ENCODE measurements at places on chromosomes 3 and 15. TPM values are rescaled to one million over a fixed set of nuclear protein-coding genes. Genes with fewer than 3 reads are reported as not detected.
A peak's percentile ranks its signal among the peaks of the same experiment; 100 is the strongest.

Gene ANKRD34C
- total RNA-seq, result not detected

Gene DLL4
- total RNA-seq, result 15.2 TPM

Gene NR2F2
- total RNA-seq, result 90.8 TPM

DNA sequence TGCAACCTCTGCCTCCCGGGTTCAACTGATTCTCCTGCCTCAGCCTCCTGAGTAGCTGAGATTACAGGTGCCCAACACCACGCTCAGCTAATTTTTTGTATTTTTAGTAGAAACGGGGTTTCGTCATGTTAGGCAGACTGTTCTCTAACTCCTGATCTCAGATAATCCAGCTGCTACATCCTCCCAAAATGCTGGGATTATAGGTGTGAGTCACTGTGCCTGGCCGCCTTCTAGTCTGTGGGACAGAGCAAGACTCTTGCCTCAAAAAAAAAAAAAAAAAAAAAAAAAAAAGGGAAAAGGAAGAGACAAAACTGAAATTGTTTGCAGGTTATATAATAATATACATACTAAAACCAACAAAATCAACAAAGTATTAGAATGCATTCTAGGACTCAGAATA lies 215.2 kb downstream of the PCCB start:
- DNase-seq, result no peak

- no peak for DNase-seq
Observed at GRCh38 chr15:69749797-69750196, 297.2 kb downstream of the RPLP1 start.

DNA sequence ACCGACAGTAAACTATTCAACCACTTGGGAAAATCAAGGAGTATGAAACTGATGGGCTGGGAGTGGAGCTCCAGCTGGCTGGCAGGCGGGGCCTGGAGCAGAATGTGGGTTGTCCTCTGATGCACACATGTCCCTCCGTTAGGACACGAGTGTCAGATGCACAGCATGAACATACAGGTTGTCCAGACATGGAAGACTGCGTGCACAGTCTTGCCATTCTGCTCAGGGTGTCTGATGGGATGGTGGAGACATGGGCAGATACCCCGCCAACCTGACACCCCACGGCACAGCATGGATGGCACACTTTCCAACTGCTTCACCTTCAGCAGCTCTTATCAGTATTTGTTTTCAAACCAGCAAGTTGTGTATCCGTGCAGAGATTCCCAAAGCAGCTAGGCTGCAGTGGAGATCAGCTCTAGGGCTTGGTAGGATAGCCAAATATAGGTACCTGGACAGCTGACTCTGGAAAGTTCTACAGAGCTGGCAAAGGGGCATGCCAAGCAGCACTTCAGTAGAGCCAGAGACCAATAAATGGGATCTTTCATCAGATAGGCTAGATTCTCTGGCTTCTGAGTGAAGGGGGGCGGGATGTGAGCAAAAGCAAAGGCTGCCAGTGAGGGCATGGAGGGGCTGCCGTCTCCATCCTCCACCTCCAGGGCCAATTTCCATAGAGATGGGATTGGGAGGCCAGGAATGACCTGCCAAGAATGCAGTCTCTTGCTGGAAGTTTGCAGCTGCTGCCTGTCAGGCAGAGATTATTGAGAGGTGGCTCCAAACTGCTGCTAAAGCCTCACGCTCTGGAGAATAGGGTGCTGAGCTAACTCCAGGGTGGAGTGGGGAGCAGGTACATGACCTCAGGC lies 47.2 kb upstream of the KY start:
- DNase-seq, result no peak

DNA sequence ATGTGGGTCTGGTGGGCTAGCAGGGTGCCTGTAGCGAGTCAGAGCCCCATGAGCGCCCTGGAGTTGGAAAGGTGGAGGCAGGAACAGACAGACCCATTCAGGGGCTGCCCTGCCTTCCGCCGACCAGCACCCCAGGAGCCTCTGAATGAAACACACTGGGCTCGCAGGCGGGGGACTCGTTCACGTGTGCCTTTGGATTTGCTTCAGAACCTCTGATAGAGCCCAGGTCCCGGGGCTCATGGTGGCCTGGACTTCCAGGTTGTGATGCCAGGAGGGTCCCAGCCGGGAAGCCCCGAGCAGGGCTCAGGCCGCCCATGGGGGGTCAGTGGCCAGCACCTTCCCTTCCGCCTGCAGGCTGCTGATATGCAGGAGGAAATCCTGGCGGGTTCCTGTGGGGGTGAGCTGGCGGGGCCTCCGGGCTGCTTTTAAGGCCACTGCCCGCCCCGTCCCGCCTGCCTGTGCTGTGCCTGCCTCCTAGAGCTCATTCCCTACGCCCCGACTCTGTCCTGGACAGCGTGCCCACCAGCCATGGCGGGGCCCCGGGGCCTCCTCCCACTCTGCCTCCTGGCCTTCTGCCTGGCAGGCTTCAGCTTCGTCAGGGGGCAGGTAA lies at the start of gene STAB1:
STAB1 (plus strand) TSS at position 453 of the 610 bp plus-strand sequence; CDS start at position 529, 76 bp downstream.
- peak; percentile 64 for DNase-seq

GRCh38 chr3:186176373-186176990 lies 67.6 kb upstream of the ETV5 start:
- DNase-seq, result no peak

DNA sequence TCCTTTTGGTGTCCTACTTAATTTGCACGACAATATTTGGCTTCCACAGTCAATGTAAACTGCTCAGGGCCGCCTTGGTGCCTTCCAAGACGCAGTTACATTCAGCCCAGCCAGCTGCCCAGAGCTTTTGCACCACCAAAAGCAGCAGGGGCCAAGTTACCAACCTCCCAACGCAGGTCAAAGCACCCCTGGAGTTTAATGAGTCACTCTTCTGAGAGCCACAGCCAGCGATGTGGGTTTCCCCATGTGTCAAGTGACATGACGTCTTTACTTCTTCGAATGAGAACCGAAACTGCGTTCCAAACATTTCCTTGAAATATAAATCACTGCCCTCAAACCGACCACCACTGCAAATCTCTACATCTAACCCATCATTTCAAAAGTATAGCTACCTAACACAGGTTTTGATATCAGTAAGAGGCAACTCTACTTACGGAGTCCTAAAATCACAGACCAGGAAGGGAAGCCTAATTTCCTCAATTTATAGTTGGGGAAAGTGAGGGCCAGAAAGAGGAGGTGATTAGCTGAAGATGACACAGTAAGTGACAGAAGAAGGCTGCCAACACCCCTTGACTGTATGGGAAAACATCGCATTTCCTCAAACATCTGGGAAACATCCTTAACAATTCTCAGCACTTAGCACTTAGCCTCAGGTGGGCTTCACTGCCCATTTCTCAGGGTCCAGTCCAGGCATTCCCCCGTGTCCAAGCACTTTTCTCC lies 24.5 kb downstream of the MB21D2 start:
- DNase-seq, result peak; percentile 44

- DNase-seq, result no peak
Observed at GRCh38 chr15:71202712-71203111, 87.4 kb downstream of the THSD4 start.

GRCh38 chr15:64865998-64866520 lies 24.3 kb downstream of the PLEKHO2 start:
- DNase-seq, result no peak

- DNase-seq, result no peak
Observed at GRCh38 chr15:65528461-65529060, 1.7 kb upstream of the HACD3 start.

- no peak for DNase-seq
Observed at GRCh38 chr3:125132815-125133214, 77.0 kb upstream of the HEG1 start.

- no peak for DNase-seq
Observed at GRCh38 chr15:85725019-85725418, 69.7 kb downstream of the KLHL25 start.

- no peak for DNase-seq
Observed at GRCh38 chr3:132016061-132017041, 18.5 kb downstream of the CPNE4 start.

Gene CISH
- total RNA-seq, result 15.0 TPM

GRCh38 chr15:68241088-68241935 lies 11.8 kb upstream of the CLN6 start:
- no peak for DNase-seq

GRCh38 chr3:53219895-53220483 lies 35.8 kb downstream of the TKT start:
- DNase-seq, result peak; percentile 84

- no peak for DNase-seq
Observed at GRCh38 chr3:117355566-117355965, 646.0 kb downstream of the TUSC7 start.

DNA sequence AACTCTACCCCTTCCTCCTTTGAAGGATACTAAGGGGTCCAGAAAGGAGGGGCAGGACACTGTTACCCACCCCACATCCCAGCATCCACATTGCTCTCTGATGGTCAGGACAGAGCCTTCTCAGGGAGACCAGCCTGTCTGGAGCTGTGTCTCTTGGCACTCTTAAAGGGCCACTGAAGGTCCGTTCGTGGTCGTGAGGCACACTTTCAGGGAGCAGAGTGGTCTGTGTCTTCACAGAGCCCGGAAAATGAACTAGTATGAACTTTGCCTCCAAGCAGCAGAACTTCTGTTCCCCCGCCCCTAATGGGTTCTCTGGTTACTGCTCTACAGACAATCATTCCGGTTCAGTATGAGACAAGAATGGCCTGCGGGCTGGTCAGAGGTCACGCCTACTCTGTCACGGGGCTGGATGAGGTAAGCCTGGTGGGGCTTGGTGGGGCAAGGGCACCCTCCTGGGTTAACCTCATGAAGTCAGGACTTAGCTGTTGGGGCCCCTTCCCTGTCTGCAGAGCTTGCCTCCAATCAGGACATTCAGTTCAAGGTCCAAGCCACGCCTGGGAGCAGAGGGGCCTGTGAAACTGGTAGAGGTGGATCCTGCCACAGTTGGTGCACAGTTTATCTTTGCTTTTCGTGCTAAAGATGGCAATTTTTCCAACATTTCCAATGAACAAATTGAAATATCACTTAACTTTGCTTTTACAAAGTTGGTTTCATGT lies 33.2 kb downstream of the CAPN3 start:
- no peak for DNase-seq

DNA sequence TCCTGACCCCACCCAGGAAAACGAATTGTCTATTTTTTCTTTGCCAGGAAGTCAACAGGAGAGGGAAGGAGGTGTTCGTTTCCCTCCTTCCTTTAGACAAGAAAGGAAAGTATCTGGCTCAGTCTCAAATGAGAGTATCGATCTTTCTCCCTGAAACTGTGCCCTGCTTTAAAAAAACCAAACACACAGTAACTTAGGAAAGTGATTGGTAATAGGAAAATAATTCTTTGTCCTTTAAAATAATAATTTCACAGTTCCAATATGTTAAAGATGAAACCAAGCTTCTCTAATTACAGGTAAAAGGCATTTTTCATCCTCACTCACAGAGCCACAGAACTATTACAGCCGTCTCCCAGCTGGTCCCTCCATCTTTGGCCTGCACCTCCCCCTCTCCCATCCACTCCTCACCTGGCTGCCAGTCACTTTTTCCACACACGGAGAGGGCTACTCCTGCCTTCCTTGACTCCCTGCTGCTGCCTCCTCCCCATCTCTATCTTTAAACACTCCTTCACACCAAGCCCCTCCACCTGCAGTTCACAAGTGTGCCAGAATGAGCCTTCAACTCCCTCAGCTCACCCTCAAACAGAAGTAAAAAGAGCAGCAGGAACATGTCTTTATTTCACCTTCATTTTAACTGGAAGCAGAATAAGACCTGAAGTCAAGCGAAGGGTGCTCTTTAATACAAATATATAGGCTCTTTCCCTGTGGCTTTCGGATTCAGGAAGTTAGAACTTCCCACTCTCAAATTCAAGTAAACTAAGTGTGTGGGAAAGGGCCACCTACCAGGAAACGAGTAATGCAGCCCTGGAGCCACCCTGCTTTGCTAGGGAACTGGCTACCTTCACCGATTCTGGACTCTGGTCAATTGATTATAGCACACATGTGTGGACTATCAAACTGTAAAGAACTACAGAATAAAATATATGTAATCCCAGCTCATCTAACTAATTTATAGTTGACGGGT lies 116.4 kb downstream of the SENP2 start:
- DNase-seq, result no peak

DNA sequence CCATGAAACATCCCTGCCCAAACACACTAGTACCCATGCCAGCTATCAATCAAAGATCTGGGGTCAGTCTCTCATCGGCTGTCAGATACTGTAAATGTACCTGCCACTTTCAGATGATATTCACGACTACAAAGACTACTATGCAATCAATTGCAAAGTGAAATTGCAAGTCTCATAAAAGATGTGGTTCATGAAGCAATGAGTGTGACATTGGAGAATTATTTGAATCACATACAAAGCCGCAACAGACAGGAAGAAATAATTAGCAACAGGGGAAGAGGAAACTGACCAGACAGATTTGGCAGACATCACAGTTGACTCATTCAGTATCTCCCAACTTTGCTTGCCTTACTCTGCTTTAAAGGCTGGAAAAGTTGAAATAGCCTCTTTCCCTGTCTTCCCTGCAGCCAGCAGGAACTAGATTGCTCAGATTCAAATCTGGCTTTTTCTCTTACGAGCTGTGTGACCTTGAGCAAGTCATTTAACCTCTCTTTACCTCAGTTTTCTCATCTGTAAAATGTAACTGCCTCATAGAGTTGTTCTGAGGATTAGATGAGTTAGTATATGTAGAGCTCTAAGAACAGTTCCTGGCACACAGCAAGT lies 95.7 kb upstream of the C3orf80 start:
- DNase-seq, result no peak

Gene CCNB2
- total RNA-seq, result 0.49 TPM

DNA sequence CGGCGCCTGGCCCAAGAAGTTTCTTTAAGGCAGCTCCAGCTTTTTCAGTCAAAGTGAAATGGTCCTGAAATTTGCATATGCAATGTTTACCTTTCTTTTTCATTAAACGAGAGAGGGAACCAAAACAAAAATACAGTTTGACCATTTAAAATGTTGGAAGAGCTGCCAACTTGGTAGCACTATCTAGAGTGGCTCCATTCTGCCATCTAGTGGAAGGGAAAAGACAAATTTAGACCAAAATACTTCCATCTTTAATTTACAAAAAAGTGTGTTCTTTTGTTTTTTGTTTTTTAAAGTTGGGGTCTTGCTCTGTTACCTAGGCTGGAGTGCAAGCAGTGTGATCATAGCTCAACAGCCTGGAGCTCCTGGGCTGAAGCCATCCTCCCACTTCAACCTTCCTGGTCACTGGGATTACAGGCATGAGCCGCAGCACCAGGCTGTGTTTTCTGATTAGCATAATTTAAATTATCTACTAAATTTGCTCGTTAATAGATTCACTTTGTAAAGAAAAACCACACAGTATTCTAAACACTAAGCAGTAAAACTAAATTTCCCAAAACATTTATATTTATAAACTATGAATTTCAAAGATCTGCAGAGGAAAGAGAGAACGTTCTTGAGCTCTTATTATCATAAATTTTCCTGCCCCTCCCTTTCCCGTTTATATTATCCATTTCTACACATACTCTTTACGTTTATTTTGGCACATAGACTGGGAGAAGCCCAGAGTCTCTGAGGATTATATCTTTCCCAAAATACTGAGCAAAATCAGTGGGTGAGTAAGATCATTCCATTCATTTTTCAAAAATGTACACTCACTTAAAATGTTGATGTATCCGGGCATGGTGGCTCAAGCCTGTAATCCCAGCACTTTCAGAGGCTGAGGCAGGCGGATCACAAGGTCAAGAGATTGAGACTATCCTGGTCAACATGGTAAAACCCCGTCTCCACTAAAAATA lies 15.4 kb upstream of the RFC4 start:
- no peak for DNase-seq

- DNase-seq, result peak; percentile 28
Observed at GRCh38 chr3:14228681-14229470, 50.3 kb downstream of the LSM3 start.

Gene GPR176
- total RNA-seq, result 1.7 TPM

Gene RBPMS2
- total RNA-seq, result 16.9 TPM

- peak; percentile 93 for DNase-seq
Observed at GRCh38 chr15:92820236-92821021, 79.7 kb upstream of the CHD2 start.

Gene GABRB3
- 8.3 TPM for total RNA-seq

GRCh38 chr3:52477076-52477795 lies 17.9 kb upstream of the STAB1 start:
- no peak for DNase-seq
